ACHN (cell line): ENCODE measurements at places on chromosomes 6 and 20.

GRCh38 chr6:30542915-30543314, 13.4 kb downstream of the GNL1 start:
- DNase-seq: no peak

- no peak for DNase-seq
These were observed 162.5 kb downstream of the CDH4 start for GRCh38 chr20:61414455-61414991.

DNA sequence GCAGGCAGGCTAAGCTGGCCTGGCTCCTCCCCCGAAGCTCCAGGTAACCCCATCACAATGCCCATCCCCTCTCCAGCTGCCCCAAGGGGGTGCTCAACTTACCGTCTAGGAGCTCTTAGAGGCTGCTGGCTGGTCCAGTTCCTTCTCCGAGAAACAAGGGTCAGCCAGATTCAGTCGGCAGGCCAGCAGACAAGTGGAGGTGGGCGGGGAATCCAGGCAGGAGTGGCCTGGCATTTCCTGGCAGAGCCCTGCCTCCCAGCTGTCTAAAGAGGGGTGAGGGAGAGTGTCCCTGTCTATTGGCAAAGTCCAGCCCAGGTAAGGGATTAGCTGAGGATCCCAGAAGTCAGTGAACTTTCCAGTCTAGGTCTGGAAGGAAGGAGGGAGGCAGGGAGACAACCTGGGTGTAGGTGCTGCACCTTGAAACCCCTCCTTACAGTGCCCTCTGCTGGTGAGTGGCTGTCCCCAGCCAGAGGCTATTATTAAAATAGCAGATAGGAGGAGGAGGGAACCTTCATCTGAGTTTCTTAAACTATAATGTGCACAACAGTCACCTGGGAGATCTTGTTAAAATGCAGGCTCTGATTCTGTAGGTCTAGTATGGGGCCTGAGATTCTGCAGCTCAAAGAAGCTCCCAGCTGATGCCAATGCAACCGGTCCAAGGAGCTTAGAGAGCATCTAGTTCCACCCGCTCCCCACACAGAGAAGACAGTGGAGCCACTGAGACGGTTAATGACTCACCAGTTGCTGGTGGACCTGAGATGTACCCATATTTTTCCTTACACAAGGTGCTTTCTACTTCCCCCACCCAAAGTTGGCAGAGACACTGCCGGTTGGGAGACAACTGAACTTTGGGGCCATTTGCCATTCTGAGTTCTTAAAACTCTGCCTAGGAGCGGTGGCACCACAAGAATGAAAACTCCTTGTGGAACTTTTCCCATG, at the start of gene UNC5CL:
TSS of gene UNC5CL (minus strand) at position 162 of the 939 bp plus-strand sequence. CDS start 4,147 bp downstream, outside the sequence.
- peak; percentile 64 for DNase-seq

- DNase-seq: no peak
These were observed 677 bp upstream of the ZNF341 start for GRCh38 chr20:33730946-33731692.

DNA sequence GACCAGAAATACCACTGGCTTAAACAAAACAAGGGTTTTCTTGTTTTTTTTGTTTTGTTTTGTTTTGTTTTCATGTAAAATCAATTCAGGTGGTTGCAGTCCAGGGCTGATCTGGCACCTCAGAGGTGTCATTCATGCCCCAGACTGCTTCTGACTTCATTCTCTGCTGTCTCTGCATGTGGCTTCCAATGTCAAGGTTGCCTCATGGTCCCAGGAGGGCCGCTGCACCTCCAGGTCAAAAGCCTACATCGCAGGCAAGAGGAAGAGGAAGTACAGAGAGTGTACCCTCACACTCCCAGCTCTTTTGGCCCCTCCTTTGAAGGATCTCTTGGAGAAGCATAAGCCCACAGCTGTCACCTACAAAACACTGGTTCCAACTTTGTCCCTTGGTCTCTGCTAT, 1.4 kb upstream of the BTN3A1 start:
- no peak for DNase-seq

DNA sequence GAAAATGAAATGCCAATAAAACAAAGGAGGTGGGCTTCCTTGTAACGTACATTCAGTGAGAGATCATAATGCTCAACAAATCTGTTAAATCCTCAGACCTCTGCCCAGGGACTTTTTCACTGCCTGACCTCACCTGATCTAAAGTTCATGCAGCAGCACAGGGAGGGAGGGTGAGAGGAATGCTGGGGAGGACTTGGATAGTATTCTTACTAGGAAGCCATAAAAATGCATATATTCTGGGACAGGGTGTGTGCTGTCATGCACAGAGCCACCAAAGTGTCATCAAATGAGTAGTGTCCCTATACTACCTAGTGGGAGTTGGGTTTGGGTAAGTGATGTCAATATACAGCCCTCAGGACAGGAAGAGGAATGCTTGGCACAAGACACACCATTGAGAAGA, 32.6 kb downstream of the CLIC5 start:
- no peak for DNase-seq

GRCh38 chr6:47188588-47189021, 121.1 kb downstream of the TNFRSF21 start:
- DNase-seq: peak; percentile 69

- DNase-seq: peak; percentile 68
These were observed 552.3 kb downstream of the KIF16B start for GRCh38 chr20:16020971-16021370.

DNA sequence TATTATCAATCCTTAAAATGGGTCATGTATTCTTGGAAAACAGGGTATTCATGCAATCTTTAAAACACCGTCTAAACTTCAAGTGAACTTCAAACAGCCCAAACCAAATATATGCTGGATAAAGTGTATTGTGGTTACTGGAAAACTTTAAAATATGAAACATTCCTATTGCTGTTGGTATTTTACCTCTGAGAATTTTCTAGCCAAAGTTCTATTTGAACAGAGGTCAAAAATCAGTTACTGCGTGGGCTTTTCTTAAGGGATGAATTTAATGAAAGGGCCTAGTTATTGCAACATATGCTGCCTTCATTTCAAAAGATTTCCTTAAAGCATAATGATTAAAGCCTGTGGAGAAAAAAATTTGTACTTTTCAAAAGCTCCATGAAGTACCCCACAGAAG, 436.0 kb downstream of the PLCB1 start:
- no peak for DNase-seq

GRCh38 chr6:161374971-161375873, 101.4 kb upstream of the AGPAT4 start:
- no peak for DNase-seq

- no peak for DNase-seq
These were observed 30.5 kb upstream of the AKAP12 start for GRCh38 chr6:151209071-151209831.

DNA sequence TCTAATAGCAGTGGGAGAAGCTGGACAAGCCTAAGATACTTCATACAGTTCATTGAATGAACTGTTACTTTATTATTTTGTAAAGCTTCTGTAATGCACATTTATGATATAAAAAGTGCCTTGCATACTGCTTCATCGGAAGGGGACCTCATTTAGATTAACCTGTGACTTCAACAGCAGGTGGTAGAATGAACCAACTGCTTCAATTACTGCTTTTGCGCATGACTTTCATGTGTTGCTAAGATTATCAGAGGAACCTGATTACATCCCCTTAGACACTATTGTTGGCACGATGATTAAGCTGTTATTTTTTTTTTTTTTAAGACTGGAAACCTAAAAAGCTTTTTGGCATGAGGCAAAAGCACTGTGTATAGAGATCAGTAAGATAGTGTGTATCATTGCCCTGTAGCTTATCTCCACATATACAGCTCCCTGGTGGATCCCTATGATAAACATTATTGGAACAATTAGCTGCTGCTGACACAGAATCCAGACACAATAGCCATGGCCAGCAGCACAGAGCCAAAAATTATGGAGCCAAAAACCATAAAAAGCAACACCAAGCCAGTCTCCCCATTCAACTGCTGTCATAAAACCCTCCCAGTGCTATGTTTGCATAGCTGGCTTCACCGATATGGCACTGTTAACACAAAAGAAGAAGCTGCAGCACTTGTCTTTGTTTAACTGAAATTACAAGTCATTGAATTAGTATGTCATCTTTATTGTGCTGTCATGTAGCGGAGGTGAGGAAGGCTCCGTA, 731.6 kb upstream of the MMS22L start:
- DNase-seq: no peak

DNA sequence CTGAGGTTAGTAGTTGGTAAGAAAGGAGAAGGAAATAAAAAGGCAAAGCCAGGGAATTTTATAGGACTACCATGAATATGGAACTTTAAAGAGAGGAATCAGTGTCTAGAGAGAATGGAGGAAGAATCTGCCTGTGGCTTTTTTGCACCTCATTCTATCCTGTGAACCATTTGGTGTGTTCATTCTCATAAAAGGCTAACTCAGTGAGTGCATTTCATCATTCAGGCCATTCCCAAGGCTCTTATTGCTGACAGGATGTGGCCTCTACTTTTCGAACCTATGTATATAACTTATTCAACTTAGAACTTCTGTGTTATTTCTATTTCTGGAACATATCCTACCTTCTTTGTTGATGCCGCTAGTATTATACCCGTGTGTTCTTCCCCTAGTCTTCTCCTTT, 27.1 kb downstream of the HSF2 start:
- no peak for DNase-seq

DNA sequence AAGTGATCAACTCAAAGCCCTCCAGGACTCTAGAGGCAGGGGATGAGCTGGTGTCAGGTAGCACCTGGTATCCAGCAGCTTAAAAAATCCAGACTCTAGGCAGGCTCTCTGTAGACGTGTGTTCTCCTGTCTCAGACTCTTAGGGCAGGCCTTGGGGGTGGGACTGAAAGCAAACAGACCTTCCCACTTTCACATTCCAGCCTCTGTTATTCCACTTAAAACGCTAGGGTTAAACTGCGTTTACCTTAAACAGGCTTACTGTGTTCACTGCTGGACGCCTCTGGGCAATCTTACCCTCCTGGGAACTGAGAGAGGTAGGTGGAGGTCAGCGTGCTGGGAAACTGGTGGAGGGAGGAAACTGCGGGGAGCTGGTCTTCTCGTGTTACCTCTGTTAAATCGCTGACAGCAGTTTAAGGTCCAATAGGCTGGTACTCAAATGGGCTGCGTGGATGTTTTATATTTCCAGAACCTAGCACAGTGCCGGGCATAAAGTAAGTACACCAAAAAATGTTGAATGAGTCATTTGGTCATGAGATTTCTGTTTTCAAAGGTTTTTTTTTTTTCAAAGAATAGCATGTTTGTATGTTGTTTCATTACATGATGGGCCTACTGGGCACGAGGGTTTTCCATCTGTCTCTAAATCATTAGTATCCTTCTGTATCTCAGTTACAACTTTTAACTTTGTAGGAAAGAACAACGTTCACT, at the start of gene GCNT2:
TSS of gene GCNT2 (plus strand) at position 248 of the 705 bp plus-strand sequence. CDS start 7,561 bp downstream, outside the sequence.
- DNase-seq: peak; percentile 75
